Muscle of back (tissue), 13 donors: ENCODE measurements at places on chromosomes 6 and 20. TPM values are rescaled to one million over a fixed set of nuclear protein-coding genes. Genes with fewer than 3 reads are reported as not detected.

SNAP91 gene
- polyA plus RNA-seq, result 1.3 TPM

BPIFB1 gene
- polyA plus RNA-seq, result not detected

ANGPT4 gene
- polyA plus RNA-seq, result 0.08 TPM

RBM12 gene
- polyA plus RNA-seq, result 50.4 TPM
